Pancreas (tissue), 10 donors: ENCODE measurements at places on chromosomes 2 and 18. TPM values are rescaled to one million over a fixed set of nuclear protein-coding genes. Genes with fewer than 3 reads are reported as not detected.

DNA sequence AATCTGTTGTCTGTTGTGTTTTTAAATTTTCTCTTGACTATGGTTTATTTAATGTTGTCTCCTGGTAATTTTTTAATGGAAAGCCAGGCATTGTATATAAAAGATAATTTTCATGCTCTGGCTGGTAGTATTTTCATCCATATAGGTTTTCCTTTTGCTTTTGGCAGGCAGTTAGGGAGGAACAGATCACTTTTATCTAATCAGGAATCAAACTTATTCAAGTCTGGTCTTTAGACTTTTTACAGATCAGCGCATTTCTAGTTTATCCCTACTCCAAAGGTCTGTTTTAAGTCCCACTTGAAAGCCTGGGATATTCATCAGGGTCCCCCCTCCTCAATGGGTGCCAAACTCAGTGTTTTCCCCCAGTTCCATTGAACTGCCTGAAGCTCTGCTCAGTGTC, 17.2 kb downstream of the PLB1 start:
- no peaks in the 10 kb centered on the region for H3K36me3 ChIP-seq
- no peaks in the 10 kb centered on the region for H3K27me3 ChIP-seq
- no peak for DNase-seq
- no peaks in the 10 kb centered on the region for H3K4me1 ChIP-seq

GRCh38 chr18:80176334-80177073, 67.4 kb downstream of the ADNP2 start:
- no peaks in the 10 kb centered on the region for H3K36me3 ChIP-seq
- H3K4me3 ChIP-seq = no peak overlapping the region
- no peak for DNase-seq
- no peaks in the 10 kb centered on the region for H3K27me3 ChIP-seq
- no peak overlapping the region for H3K27ac ChIP-seq

CROCC2 gene
- not detected for total RNA-seq

TMEM87B gene
- 11.7 TPM for total RNA-seq

DNA sequence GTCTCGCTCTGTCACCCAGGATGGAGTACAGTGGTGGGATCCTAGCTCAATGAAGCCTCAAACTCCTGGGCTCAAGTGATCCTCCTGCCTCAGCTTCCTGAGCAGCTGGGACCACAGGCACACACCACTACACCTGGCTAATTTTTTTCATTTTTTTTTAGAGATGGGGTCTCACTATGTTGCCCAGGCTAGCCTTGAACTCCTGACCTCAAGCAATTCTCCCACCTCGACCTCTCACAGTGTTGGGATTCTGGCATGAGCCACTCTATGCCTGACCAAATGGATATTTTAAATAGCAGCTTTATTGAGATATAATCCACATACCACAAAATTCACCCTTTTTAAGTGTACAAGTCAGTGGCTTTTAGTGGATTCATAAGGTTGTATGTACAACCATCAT, 11.1 kb downstream of the RNF149 start:
- H3K36me3 ChIP-seq = no peaks in the 10 kb centered on the region
- H3K27ac ChIP-seq = no peak overlapping the region

GRCh38 chr2:109145286-109145685, 16.3 kb downstream of the SH3RF3 start:
- H3K4me3 ChIP-seq = no peak overlapping the region
- no peak for DNase-seq
- H3K36me3 ChIP-seq = no peaks in the 10 kb centered on the region
- H3K4me1 ChIP-seq = no peaks in the 10 kb centered on the region
- H3K27ac ChIP-seq = no peak overlapping the region

- no peak overlapping the region for H3K27ac ChIP-seq
- no peaks in the 10 kb centered on the region for H3K27me3 ChIP-seq
- peaks cover 24% of the 10 kb centered on the region for H3K4me1 ChIP-seq
Observed at GRCh38 chr18:34522603-34523002, 187.5 kb upstream of the DTNA start.

SERPINB3 gene
- total RNA-seq = not detected

- no peak for DNase-seq
- H3K4me3 ChIP-seq = no peak overlapping the region
- H3K27ac ChIP-seq = no peak overlapping the region
- H3K4me1 ChIP-seq = peaks cover 8% of the 10 kb centered on the region
- no peaks in the 10 kb centered on the region for H3K27me3 ChIP-seq
Observed at GRCh38 chr2:160157861-160158829, 41.9 kb downstream of the ITGB6 start.

DNA sequence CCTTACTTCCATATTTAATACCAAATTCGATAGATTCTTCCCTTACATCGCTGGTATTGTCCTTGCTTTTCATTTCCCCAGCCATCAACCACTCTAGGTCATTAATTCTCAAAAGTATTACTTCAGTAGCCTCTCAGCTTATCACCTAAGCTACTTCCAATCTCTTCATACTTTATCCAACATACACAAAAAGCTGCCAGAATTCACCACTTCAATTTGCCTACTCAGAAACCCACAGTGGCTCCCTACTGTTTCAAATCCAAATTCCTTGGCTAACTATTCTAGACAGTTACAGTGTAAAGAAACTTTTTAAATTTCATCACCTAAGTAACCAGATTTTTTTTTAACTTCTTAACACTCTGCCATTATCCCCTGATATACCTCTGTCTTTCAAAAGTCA, 4.7 kb downstream of the SLC25A12 start:
- no peak overlapping the region for H3K4me3 ChIP-seq
- no peaks in the 10 kb centered on the region for H3K27me3 ChIP-seq

DNA sequence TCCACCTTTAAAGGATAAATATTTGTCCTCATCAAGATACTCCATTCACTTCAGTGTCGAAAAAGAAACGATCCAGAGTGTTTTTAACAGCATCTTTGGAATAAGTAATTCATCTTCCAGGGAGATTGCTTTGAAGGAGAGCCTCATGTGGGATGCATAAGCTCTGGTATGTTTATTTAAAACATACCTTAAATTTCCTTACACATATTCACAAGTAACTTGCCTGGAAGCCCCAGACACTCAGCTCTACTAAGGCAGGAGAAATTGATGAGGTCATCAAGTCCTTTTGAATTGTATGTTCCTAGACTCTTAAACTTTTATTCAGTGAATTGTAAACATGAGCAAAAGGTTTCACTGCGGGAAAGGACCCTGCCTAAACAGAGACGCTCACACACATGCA, 103.0 kb downstream of the CDK15 start:
- no peaks in the 10 kb centered on the region for H3K36me3 ChIP-seq
- no peaks in the 10 kb centered on the region for H3K4me1 ChIP-seq
- no peak overlapping the region for H3K27ac ChIP-seq
- no peak overlapping the region for H3K4me3 ChIP-seq

OTX1 gene
- 0.90 TPM for total RNA-seq

SCN1A gene
- not detected for total RNA-seq

DNA sequence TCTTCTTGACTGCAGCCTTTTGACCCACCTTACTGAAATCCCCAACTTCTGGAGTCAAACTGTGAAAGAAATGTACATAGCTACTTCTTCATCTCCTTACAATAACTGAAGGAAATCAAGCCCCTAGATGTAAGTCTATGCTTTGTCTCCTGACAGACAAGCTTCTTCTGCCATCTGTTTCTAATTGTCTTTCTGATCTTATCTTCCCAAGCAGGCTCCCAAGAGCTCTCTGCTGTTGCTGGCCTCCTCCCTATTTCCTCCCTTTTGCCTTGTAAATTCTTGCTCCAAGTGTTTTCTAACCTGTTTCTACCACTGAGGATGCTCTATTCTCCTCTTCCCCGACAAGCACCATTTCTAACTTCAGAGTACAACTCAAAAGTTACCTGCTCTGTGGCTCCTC, 77.4 kb upstream of the OSR1 start:
- no peak overlapping the region for H3K27ac ChIP-seq
- DNase-seq = no peak
- no peaks in the 10 kb centered on the region for H3K27me3 ChIP-seq

DNA sequence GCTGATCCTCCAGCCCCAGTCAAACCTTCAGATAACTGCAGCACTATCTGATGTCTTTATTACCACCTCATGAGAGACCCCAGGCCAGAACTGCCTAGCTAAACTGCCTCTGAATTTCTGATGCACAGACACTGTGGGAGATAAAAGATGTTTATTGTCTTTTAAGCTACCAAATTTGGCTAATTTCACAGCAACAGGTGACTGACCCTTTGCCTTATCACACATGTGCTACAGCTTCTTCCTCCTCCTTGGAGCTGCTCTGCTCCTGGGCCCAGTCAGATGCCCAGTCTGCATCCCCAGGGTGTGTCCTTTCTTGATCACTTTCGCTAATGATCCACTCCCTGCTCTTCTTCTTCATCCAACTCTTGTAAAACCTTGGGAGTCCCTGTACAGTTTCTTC, 19.6 kb upstream of the ACOXL start:
- no peaks in the 10 kb centered on the region for H3K36me3 ChIP-seq
- H3K4me3 ChIP-seq = no peak overlapping the region
- H3K27ac ChIP-seq = no peak overlapping the region
- H3K4me1 ChIP-seq = no peaks in the 10 kb centered on the region

IL36G gene
- not detected for total RNA-seq

GRCh38 chr18:3266062-3266608, 4.2 kb downstream of the MYL12B start:
- no peak overlapping the region for H3K27ac ChIP-seq
- no peak for DNase-seq
- H3K27me3 ChIP-seq = no peaks in the 10 kb centered on the region
- peaks cover 23% of the 10 kb centered on the region for H3K4me1 ChIP-seq
- H3K36me3 ChIP-seq = no peaks in the 10 kb centered on the region
- no peak overlapping the region for H3K4me3 ChIP-seq

TMEM182 gene
- 2.9 TPM for total RNA-seq

DNA sequence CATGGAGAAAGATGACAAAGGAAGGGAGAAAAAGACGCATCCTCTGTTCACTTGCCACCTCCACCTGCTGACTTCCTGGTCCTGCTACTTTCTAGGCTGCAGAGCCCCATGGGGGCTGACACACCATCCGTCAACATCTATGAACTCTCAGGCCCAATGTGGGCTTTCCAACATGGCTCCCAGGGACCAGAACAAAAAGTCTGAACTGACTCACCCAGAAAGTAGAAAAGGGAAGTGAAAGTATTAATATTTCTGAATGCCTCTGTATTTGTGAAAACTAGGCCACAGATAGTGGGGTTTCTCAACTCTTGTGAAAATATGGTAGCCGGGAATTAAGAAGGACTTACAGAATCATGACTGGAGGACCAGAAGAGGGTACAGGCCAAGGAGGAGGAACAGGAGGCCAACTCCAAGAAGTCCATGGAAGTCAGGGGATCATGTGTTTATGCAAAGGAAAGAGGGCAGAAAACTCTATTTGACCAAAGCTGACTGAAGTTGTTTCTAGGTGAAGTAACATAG, 123.1 kb upstream of the CAB39 start:
- H3K36me3 ChIP-seq = no peaks in the 10 kb centered on the region
- H3K27ac ChIP-seq = no peak overlapping the region
- no peaks in the 10 kb centered on the region for H3K4me1 ChIP-seq
- no peaks in the 10 kb centered on the region for H3K27me3 ChIP-seq

- H3K36me3 ChIP-seq = peaks cover 24% of the 10 kb centered on the region
- no peaks in the 10 kb centered on the region for H3K27me3 ChIP-seq
- peaks cover 32% of the 10 kb centered on the region for H3K4me1 ChIP-seq
- H3K4me3 ChIP-seq = no peak overlapping the region
- DNase-seq = no peak
Observed at GRCh38 chr2:54665436-54665856, 58.0 kb upstream of the EML6 start.

DNA sequence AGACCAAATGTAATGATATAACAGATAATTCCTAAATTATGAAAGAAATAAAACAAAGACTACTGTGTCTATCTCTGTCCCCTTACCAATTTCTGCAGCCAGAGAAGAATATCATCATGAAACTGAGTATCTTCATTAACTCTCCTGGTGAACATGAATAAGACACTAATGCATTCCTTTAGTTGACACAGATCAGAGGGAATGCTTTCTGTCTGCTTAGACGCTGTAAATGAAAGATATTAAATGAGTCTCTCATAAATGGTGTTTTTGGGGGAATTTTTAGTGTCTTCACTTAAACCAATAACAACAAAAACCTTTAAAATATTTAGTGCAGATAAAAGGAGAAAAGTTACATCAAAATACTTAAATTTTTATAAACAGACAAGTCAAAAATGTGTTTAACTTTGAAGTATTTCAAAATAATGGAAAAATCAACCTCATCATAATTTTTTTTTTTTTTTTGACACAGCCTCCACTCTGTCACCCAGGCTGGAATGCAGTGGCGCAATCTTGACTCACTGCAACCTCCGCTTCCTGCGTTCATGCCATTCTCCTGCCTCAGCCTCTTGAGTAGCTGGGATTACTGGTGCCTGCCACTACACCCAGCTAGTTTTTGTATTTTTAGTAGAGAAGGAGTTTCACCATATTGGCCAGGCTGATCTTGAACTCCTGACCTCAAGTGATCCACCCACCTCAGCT, 16.0 kb downstream of the EPG5 start:
- H3K27ac ChIP-seq = no peak overlapping the region
- H3K36me3 ChIP-seq = peaks cover 58% of the 10 kb centered on the region
- no peaks in the 10 kb centered on the region for H3K27me3 ChIP-seq
- no peak overlapping the region for H3K4me3 ChIP-seq
- DNase-seq = no peak
- H3K4me1 ChIP-seq = no peaks in the 10 kb centered on the region

DNA sequence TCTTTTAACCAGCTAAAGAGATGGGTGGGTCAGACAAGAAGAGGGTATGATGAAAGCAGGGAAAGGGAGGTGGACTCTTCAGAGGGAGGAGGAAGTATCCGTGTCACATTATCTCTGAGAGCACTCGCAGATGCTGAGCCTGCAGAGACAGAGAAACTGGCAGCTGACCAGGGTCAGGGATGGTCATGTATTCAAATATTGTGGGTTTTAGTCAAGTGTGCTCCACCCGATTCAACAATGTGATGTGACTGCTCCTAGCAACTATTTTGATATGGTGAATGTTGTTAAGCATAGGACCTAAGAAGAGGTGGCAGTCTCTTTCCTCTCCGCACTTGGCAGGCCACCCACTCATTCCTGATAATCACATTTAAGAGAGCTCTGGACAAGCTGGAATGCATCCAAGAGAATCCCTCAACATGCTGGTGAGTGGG, 1.3 kb upstream of the CLIP4 start:
- no peaks in the 10 kb centered on the region for H3K27me3 ChIP-seq
- no peaks in the 10 kb centered on the region for H3K36me3 ChIP-seq
- peak; percentile 65 for DNase-seq
- no peak overlapping the region for H3K27ac ChIP-seq
